AG04450 (cell line): ENCODE measurements at places on chromosomes 5 and 9.

GRCh38 chr5:111697215-111697614, 59.8 kb downstream of the NREP start:
- no peak for DNase-seq

DNA sequence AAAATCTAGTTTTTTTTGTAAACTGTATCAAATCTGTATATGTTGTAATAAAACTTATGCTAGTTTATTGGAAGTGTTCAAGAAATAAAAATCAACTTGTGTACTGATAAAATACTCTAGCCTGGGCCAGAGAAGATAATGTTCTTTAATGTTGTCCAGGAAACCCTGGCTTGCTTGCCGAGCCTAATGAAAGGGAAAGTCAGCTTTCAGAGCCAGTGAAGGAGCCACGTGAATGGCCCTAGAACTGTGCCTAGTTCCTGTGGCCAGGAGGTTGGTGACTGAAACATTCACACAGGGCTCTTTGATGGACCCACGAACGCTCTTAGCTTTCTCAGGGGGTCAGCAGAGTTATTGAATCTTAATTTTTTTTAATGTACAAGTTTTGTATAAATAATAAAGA, 24.3 kb downstream of the HMGCR start:
- no peak for DNase-seq

DNA sequence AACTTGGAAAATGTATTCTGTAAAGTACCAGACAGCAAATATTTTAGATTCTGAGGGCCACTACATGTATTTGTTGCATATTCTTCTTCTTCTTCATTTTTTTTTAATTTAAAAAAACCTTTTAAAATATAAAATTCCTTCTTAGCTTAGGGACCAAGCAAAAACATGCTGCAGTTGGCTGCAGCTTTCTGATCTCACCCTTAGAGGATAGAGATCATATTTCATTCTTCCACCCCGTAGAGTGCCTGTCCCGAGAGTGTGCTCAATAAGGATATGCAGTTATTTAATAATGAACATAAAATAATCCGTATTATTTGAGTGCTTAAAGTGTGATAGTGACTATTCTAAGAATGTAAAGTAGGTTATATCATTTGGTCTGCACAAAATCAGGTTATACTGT, 204.2 kb upstream of the CD180 start:
- no peak for DNase-seq

GRCh38 chr9:78035383-78035993, 3.9 kb upstream of the GNAQ start:
- peak; percentile 72 for DNase-seq

GRCh38 chr5:10761933-10762775, 1.1 kb upstream of the DAP start:
- DNase-seq: no peak

DNA sequence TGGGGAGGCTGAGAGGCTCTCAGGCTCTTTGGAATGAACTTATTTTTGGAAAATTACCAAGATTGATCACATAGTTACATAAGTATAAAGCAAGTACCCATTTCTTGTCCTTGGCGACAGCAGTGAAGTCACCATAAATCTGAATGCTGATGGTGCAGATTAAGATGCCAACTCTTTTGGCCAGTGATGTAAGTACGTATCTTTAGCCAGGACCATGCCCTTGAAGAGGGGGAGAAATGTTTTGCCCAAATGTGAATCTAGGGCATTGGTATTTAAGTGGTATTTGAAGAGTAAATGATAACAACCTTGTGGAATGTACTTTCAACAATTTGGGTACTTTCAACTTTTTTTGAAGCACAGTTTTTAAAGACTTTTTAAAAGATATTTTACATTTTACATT, 68.2 kb upstream of the RAD23B start:
- no peak for DNase-seq

DNA sequence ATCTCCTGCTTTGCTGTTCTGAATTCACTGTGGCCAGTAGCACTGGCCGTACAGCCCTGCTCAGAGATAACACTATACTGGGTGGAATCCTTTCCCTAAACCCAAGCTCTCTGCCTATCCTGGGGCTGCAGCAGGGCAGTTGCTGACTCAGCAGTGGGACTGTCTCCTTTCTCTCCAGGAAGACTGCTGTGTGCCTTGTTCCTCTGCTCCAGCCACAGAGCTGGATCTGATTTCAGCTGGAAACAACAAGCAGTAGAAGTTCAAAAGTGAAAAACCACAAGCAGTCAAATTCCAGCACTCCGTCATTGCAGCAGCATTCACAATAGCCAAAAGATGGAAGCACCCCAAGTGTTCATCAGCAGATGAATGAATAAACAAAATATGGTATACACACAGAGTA, 105.0 kb downstream of the FBXL7 start:
- no peak for DNase-seq

DNA sequence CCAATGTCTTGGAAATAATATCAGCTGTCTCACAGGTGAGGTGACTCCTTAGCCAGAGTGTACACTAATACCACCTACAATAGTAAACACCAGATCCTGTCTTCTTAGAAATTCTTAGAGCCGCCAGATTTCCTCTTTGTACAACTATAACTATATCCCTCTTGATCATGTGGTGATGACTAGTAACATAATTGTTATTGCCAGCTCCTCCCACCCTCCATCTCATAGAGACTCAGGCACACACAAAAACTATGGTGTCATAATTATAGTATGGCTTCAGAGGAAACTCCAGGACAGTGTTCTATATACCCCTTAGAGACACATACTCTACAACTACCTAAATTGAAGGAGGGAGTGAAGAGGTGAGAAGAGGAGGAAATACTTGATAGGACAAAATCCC, 33.1 kb downstream of the PGGT1B start:
- DNase-seq: no peak

DNA sequence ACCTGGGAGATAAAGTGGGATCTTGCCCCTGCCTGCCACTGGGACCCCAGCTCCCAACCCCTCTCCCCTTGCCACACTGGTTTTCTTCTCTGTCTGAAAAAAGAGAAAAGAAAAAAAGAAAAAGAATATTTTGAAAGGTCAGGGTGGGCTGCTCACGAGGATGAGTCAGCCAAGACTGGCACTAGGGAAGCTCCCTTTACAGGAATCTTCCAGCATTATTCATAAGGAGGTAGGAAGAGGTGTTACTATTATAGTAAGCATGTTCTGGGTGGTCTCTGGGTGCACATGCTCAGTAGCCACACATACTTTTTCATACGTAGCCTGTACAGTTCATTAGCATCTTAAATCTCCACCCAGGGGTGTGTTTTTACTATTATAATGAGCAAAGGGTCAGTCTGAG, 46.8 kb upstream of the HAND1 start:
- no peak for DNase-seq

GRCh38 chr5:131379723-131380122, 115.9 kb downstream of the CDC42SE2 start:
- no peak for DNase-seq

DNA sequence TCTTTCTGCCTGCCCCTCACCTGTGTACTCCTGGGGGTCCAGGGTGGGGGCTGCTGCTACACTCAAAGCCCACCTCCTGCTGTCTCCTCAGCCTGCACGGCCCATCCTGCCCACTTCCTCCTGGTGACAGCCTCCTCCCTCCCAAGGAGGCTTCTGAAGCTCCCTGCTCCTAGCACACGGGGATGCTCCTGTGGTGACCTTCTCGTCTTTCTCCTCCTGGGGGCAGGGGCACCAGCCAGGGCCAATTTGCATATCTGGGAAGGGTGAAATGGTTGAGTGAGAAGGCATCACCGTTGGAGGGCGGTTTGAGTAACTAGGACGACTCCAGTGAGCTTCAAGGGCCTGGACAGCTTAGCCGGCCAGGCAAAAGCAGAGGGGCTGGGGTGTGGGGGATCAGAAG, 51.9 kb upstream of the COL5A1 start:
- DNase-seq: no peak

GRCh38 chr5:85049020-85049419, 664.3 kb upstream of the EDIL3 start:
- peak; percentile 44 for DNase-seq

DNA sequence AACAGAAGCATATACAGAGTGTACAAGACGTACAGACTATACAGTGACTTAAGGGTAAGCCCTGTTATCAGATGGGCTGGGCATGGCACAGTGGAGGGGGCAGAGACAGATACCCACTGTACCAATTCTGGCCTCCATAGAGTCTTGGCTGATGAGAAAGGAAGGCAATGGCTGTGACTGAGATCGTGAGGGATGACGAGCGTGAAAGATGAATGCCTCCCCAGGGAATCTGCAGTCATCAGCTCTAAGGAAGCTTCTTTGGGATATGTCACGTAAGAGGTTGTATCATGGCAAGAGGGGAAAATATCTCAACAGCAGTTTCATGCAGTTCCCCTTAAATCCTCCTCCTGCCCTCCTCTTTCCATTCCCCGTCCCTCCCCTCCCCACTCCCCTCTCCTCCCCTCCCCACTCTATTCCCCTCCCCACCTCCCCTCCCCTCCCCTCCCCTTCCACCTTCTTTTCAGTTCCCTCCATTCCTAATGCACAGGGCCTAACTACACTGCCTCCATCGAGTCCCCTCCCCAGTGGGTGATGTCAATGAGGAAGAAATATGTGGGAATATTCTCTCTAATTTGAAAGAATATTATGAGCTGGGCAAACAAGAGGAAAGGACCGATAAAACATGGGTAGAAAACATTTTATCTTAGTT, 226.4 kb upstream of the DAP start:
- no peak for DNase-seq

GRCh38 chr5:113759505-113759904, 246.0 kb downstream of the YTHDC2 start:
- DNase-seq: no peak

- DNase-seq: peak; percentile 11
These were observed 85.0 kb downstream of the LURAP1L start for GRCh38 chr9:12859704-12860251.

- no peak for DNase-seq
These were observed 121.9 kb downstream of the OSTF1 start for GRCh38 chr9:75210215-75210614.

DNA sequence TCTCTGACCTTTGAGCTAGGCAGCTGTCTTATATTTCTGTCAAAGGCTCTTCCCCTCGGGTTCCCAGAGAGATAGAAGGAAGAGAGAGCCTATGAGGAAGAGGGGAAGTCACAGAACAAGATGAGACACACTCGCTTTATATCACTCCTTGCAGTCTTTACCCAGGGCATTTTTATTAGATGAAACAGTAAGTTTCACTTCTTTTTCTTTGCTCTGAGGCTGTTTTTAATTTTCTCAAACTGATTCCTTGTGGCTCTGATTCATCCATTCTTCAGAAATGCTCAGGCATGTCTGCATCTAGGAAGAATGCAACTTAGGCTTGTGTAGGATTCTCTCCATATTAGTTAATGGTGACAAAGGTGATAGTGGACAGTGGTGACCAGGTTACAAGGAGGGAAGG, 132.9 kb upstream of the CHD1 start:
- peak; percentile 11 for DNase-seq

DNA sequence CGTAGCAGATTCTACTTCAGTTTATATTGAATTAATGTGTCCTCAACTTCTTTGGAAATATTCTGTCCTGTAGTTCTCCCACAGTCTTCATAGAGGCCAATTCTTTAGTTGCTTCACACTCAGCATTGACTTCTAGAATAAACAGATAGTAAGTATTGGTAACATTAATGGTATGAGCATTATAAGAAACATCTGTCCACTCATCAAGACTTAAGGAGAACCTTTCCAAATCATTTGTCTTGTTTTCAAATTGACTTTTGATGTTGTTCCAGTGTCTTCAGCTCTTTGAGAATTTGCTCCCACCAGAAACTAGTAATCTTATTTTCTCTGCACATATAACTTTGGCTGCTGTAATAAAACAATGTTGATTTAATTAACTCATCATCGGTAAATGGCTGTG, 18.3 kb downstream of the RANBP17 start:
- DNase-seq: no peak

DNA sequence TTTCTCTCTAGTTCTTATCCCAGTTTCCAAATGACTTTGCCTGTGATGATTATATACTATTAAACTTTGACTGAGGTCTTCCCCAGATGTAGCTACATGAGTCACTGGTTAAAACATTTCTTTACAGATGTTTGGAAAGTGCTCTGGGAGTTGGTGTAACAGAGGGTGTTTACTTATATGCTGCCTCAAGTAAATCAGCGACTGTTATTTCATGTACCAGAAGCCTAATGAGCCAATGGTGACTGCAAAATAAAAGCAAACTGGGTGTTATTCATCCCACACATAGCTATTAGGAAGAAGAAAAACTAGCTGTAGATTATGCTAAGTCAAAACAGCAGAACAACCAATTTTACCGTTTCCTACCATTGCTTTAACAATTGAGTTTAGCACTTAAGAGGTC, 929.7 kb upstream of the SEMA6A start:
- DNase-seq: no peak

DNA sequence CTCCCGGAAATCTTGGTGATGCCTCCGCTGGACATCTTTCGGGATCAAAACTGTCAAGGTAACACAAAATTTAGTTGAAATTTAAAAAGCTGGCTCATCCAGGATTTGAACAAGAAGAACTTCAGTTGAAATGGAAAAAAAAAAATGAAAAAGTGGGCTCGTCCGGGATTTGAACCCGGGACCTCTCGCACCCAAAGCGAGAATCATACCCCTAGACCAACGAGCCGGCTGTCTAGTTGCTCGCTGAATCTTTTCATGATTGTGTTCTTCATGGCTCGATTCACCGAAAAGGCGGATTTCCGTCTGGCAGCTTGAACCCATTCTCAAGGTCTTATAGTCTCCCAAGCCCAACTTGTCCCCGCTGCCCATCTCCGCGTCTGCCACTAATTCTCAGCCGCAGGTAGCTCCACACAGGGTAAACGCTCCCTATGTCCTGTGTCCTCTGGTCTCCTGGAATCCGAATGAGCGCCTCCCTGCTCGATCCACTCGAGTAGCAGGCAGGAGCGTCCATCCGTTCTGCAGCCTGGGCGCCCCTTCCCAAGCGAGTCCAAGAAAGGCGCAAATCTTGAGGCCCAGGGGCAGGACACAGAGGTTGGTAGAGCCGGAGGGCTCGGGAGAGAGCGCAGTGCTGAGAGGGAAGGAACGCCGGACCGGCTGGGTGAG, 16.2 kb downstream of the TRIM7 start:
- DNase-seq: peak; percentile 55

DNA sequence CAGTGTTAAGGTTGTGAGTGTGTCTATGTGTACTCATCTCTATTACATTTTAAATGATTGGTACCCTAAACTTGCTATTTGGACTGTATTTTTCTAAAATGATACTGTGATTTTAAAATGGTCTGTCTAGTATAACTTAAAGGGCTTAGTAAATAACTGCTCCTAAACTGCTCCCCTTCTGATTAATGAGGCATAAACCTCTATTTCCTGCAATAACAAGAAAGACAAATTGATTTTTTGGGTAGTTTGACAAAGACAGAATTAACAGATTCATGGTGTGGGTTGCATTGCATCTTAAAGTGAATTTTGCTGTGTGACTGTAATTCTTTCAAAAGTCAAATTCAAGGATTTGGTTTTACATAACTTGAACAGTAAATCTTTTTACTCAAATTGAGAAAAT, 8.1 kb upstream of the LRRTM2 start:
- no peak for DNase-seq
